BJ (cell line): ENCODE measurements at places on chromosomes 2 and 18. TPM values are rescaled to one million over a fixed set of nuclear protein-coding genes. Genes with fewer than 3 reads are reported as not detected.
A peak's percentile ranks its signal among the peaks of the same experiment; 100 is the strongest.

- no peak for DNase-seq
These were observed 21.9 kb downstream of the MRPL35 start for GRCh38 chr2:86221066-86221684.

- no peak for DNase-seq
These were observed 22.0 kb downstream of the IL1RL2 start for GRCh38 chr2:102208774-102209173.

Gene BIRC6
- 53.7 and 73.6 TPM in 2 replicates for polyA plus RNA-seq

Gene ZSWIM2
- polyA plus RNA-seq = 0.04 and 0.05 TPM in 2 replicates

GRCh38 chr2:226515344-226516055 is 284.1 kb downstream of the IRS1 start:
- DNase-seq = peak; percentile 29
